ENCODE measurements at places on chromosomes 5 and 9. TPM values are rescaled to one million over a fixed set of nuclear protein-coding genes. Genes with fewer than 3 reads are reported as not detected.

The TXN gene
- 35.1 TPM for total RNA-seq

The GMCL2 gene
- not detected for total RNA-seq

The TIMD4 gene
- total RNA-seq = 1.6 TPM

The GABRA6 gene
- not detected for total RNA-seq

The PCDHA10 gene
- total RNA-seq = not detected

The PAPPA gene
- total RNA-seq = not detected

The OR1J2 gene
- total RNA-seq = not detected

The GRM6 gene
- total RNA-seq = not detected

The TMC1 gene
- not detected for total RNA-seq

The ANAPC2 gene
- total RNA-seq = 149 TPM

The DEPDC1B gene
- 0.39 TPM for total RNA-seq

The CNOT8 gene
- total RNA-seq = 125 TPM

The SCGB3A2 gene
- total RNA-seq = not detected

The NR4A3 gene
- total RNA-seq = 44.6 TPM

The IFNK gene
- total RNA-seq = not detected

The AMBP gene
- not detected for total RNA-seq

The BTNL8 gene
- total RNA-seq = not detected

The AFAP1L1 gene
- total RNA-seq = 0.47 TPM

The ARID3C gene
- total RNA-seq = 0.34 TPM

The HRH2 gene
- 3.4 TPM for total RNA-seq

The RALGPS1 gene
- 6.3 TPM for total RNA-seq

The TAF1L gene
- not detected for total RNA-seq

The DMRT3 gene
- total RNA-seq = not detected

The FBXL7 gene
- total RNA-seq = not detected

The POLR3G gene
- 2.3 TPM for total RNA-seq

The SPDL1 gene
- total RNA-seq = 4.3 TPM

The FBP2 gene
- total RNA-seq = not detected

The PTPRD gene
- total RNA-seq = not detected

The PCDHA9 gene
- not detected for total RNA-seq

Measured in CD4-positive, alpha-beta T cell (primary cell).